ENCODE measurements at places on chromosomes 5 and 9.

GRCh38 chr5:371811-372555 lies 50.5 kb downstream of the AHRR start:
- DNase-seq: no peak

GRCh38 chr9:93354451-93354850 lies 97.0 kb upstream of the FAM120A start:
- no peak for DNase-seq

GRCh38 chr9:88660611-88661010 lies 125.6 kb downstream of the NXNL2 start:
- no peak for DNase-seq

GRCh38 chr5:127014573-127014972 lies 15.8 kb downstream of the MARCHF3 start:
- DNase-seq: no peak

DNA sequence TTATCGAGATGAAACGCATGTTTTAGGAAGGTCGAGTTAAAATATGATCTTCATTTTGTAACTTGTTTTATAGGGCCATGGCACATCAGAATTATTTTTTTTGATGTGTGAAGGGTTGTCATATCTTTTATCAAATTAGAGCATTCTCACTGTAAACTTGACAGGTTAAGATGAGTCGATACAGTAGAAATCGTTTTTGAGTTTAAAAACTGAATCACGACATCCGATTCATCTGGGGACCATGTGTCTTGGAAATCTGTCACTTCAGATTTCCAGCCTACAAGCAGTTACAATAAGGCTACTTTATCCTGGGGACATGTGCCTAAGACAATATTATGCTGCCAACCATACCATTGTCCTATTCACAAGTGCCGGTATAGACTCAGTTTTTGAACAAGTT lies 136.2 kb downstream of the ALDH1A1 start:
- no peak for DNase-seq

DNA sequence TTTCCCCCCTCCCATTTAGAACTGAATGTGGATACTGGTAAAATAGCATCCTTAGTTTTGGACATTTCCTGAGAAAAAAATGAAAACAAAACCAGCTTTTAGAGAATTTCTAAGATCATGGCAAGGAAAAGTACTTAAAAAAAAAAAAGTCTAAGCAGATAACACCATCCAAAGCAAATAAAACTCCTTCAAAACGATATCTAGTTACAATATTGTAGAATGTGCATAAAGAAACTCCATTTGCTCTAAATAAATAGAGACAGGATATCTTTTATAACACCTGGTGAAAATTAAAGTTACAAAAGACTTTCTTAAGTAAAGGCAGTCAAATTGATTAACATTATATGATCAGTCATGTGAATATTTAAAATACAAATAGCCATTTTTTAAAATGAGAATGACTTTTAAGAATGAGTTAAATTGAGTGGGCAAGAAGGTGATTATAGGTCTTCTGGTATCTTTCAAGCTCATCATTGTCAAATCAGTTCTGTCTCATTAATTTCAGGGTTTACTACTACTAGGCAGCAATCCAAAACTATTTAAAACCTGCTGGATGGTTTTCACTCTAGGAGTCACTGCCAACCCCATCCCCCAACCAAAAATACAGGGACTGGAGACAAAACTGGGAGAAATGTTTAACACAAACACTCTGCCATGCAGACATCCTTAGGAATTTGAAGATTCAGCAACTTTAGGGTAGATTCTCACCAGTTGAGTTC lies 382.6 kb downstream of the ADGRV1 start:
- no peak for DNase-seq

- no peak for DNase-seq
These were observed 199.4 kb upstream of the ST8SIA4 start for GRCh38 chr5:101102506-101102905.

GRCh38 chr9:36137392-36138004 lies 965 bp downstream of the GLIPR2 start:
- no peak for DNase-seq

DNA sequence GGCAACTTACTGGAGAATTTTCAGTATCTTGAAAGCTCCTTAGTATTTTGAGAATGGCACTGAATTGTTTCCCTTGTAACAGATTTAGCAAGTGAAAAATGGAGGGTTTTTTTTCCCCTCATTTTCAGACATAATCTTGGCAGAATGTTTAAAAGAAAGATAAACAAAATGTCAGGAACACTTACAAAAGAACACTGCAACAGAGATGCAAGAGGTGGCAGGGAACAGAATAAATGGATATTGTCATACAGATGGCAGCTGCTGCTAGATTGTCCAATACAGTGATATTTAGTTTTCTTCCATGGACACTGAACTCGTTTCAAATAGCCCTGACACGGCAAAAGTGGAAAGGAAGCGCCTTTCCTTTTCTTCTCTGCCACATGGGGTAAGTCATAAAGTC lies 76.9 kb upstream of the ZNF608 start:
- no peak for DNase-seq
